OCI-LY7 (cell line): ENCODE measurements at places on chromosomes 5 and 9. TPM values are rescaled to one million over a fixed set of nuclear protein-coding genes. Genes with fewer than 3 reads are reported as not detected.

Gene SPATA31E1
- total RNA-seq, result not detected in 2 replicates

Gene OCLN
- 1.1 and 1.4 TPM in 2 replicates for total RNA-seq

Gene LCN2
- total RNA-seq, result not detected in 2 replicates

Gene PAEP
- not detected in 2 replicates for total RNA-seq

Gene CDH10
- not detected in 2 replicates for total RNA-seq

Gene SUSD3
- 94.1 and 116 TPM in 2 replicates for total RNA-seq

Gene CDC25C
- total RNA-seq, result 21.1 and 26.9 TPM in 2 replicates

Gene QRFP
- not detected in 2 replicates for total RNA-seq

GRCh38 chr5:129125819-129126218 is 31.3 kb downstream of the ISOC1 start:
- no peak for DNase-seq

DNA sequence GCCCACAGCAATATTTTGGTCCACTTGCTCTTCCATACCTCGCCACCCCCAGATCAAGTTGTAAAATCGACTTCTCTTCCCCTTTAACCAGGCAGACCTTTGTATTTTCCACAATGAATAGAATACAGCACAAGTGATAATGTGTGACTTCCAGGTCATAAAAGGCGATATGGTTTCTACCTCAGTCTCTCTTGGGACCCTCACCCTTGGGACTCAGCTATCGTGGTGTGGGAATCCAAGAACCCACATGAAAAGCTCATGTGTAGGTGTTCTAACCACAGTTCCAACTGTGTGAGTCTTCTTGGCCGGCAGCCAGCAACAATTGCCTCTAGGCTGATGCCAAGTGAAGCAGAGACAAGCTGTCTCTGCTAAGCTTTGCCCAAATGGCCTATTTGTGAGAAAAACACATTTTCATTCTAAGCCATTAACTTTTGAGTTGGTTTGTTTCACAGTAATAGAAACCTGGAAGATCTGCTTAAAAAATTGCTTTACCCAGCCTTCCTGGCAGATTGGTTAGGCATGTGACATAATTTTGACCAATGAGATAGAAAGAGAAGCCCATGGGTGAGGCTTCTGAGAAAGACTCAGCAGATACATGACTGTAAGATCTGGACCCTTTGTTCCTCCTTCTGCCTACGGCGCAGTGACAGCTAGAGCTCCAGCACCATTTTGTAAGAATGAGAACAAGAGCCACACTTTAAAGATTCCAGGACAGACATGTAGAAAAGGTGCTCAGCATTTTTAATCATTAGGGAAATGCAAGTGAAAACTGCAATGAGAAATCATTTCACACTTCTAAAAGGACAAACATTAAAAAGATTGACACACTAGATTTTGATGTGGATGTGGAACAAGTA is 18.3 kb upstream of the MLLT3 start:
- peak; percentile 74 for DNase-seq

GRCh38 chr5:55711507-55712022 is 559 bp downstream of the SLC38A9 start:
- DNase-seq, result no peak

GRCh38 chr5:68250661-68251298 is 35.2 kb downstream of the PIK3R1 start:
- DNase-seq, result no peak

GRCh38 chr9:79895232-79895631 is 323.5 kb downstream of the TLE4 start:
- no peak for DNase-seq

DNA sequence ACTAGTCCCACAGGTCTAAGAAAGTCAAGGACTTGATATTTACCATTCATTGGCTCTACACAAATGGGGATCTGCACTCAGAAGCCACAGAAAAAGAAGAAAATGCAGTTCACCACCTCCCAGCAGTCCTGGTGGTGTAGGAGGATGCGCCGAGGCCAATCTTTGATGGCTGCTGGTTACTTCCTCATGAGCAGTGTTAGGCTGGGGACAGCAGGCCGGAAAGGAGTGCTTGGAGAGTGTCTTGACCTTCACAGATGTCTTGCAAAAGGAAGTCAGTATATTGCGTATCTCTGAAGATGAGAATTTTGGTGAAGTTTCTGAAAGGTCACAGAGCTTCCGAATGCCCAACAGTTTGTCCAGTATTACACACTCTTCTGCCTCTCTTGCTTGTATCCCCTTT is 597.0 kb downstream of the EBF1 start:
- no peak for DNase-seq

DNA sequence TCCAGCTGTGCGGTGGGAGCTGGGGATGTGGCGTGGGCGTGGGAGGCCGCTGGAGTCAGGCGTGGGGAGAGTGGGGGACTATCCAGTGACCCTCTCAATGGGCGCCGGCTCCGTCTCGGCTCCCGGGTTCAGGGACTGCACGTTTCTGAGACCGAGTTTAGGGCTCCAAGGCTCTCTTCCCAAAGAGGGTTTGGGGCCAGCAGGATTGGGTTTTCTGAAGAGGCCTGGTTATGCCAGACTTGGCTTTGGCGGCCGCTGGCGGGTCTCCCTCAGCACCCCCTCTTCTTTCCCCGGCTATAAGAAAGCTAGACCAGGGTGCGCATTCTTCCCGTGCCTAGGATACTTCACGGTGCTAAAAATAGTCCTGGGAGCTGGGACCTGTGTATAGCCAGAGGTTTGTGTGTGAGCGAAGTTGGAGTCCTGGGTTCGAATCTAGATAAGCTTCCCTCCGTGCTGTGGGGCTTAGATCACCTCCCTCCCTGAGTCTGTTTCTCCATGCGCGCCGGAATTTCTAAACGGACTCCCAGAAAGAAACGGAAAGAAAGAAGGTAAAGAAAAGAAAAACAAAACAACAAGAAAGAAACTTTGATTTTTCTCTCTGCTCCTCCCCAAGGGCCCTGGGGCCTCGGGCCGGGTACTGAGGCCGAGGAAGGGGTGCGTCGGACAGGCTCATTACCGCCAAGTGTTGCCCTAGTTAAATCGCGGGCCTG is 5.0 kb downstream of the HAND1 start:
- DNase-seq, result no peak

GRCh38 chr9:37465249-37466036 is at the start of gene ZBTB5:
Gene ZBTB5, minus strand, starts transcription at chr9:37465450. Its CDS starts 22,899 bp downstream, at chr9:37442551.
- DNase-seq, result peak; percentile 100

DNA sequence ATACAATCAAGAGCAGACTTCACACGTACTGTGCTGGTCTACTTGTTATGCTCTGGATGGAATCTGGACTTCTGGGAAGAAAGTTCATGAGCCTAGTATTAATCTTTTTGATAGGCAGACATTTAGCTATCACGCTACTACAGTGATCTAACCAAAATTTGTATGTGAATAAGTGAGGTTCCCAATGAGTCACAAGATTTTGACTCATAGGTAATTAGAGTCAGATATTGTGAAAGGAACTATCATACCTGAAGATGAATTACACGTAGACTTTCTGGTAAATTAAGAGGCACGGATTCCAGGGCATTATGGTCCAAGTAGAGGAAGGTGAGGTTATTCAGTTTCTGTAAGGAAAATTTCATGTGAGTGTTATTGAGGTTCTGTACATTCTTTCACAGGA is 18.4 kb downstream of the OGN start:
- no peak for DNase-seq

DNA sequence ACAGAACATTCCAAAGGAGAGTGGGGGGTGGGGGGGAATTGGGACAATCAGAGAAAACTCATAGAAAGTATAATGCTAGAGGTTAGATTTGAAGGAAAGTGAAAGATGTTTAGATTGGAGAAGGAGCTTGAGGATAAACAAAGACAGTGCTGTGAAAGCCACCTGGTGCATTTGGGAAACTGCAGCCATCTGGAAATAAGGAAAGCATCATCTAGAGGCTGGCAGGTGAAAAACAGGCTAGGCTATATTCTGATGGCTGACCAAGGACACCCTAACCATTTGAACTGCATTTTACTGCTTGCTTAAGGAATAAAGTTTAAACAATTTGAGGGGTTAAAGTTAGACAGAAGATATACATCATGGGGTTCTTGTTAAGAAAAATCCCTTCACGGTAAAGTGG is 296.4 kb downstream of the CETN3 start:
- no peak for DNase-seq

DNA sequence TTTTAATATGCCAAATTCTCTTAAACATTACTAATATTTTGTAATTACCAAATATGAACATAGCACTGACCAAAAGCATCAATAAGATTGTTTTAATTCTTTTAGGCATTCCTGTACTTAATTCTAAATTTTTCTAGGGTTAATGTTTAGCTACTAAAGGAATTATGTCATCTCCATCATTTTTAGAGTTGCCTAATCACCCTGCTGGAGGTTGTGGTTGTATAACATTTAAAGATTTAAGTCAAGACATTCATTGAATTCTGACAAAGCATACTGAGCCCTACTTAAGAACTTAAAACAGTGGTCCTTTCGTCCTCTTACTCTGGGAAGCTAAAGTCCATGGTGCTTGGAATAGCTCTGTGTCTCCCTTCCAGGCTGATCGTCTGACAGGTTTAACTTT is 28.1 kb upstream of the DAB2 start:
- DNase-seq, result no peak

DNA sequence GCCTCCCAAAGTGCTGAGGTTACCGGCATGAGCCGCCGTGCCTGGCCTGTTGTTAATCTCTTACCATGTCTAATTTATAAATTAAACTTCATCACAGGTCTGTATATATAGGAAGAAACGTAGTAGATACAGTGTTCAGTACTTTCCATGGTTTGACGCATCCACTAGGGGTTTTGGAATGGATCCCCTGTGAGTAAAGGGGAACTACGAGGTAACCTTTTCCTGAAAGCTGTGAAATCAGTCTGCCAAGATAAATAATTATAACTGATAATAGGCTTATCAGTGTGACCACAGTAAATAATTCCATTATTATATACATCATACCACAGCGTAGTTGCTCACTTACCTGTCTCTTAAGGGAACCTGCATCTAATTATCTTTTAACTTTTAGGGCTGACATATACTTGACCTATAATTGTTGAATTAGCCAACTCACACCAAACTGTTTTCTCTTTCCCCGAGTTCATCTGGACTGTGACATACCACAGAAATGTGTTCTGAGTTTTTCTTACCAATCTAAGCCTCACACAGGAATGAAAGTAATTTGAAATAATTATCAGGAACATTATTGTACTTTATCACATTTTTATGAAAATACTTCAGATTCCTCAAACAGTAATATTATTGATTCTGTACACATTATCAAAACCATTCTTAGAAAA is 42.9 kb downstream of the DAPK1 start:
- DNase-seq, result no peak

DNA sequence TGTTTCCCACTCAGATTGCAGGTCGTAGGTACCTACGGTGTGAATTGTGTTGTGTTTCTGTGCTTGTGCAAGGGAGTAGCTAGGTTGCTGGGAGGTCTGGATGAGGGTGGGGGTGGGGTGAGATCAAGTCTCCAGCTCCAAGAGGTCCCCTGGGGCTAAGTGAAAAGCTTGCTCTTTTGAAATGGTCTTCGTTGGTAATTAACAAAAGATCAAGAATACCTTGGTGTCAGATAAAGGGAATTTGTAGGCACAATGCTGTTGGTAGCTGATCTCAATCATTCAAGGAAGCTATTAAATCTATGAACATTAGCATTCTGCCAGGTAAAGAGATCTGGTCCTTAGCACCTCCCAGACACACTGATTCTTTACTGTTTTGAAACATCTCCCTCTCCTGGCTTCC is 928 bp upstream of the PCDHGC4 start:
- DNase-seq, result no peak

DNA sequence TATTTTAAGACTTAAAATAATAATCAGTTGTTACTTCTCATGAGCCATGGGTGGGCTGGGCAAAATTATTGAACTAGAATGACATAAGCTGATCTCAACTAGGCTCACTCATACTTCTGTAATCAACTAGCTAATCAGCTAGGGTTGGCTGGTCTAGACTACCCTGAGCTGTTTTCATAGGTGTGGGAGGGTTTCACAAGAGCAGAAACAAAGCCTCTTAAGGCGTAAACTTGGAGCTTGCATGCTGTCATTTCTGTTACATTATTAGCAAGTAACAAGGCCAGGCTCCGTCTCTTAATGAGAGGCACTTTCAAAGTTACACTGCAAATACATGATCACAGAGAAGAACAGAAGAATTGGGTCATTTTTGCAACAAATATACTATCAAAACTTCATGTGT is 57.2 kb upstream of the GHR start:
- DNase-seq, result no peak

DNA sequence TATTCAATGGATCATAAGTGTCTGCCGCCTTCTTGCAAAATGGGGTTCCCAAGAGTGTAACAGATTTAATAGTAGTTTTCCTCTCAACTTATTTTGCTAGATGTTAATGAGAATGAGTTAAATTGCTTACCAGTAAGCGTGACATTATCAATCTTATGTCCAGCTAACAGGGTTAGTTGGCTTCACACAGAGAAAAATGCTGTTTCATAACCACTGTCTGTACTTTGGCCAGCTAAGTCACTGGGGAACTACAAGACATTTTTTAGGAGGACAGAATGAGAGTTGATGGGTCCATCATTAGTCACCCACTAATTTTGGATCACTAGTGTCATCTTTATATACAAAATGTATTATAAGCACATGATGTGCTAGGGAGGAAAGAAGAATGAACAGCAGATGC is 1.4 kb downstream of the CDC37L1 start:
- DNase-seq, result no peak

DNA sequence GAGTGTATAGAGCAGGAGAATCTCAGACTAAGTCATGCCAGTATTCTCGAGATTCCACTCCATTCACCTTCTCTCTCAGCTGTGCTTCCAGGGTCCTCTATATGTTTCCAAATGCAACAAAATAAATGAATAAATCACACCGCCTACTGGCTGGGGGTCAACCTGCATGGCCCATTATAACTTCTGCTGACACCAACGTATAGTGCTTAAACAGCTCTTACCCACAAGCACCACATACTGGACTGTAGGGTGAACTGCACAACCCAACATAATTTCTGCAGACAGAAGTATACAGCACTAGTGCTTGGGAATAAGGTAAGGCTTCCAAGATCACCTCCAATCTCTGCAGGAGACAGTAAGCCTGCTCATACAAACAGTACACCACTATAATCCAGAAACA is 33.1 kb upstream of the HTR4 start:
- peak; percentile 32 for DNase-seq

DNA sequence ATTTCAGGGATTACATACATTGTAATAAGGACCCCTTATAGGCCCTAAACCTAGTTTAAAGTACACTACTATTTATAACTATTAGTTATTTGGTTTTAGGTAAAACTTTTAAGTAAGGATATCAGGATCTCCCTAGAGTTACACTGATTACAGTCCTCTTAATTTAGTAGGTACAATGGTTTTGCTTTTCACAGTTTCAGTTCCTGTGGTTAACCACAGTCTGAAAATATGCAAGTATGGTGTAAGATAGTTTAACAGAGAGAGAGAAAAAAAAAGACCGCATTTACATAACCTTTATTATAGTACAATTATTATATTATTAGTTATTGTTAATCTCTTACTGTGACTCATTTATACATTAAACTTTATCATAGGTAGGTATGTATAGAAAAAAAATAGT is 725.3 kb upstream of the PTPRD start:
- DNase-seq, result no peak

GRCh38 chr5:156920042-156920860 is 42.8 kb downstream of the TIMD4 start:
- no peak for DNase-seq

- DNase-seq, result no peak
Observed at GRCh38 chr5:93454896-93455295, 126.1 kb downstream of the NR2F1-AS1 start.
